Stomach (tissue), 19 donors: ENCODE measurements at places on chromosomes 16 and 17. TPM values are rescaled to one million over a fixed set of nuclear protein-coding genes. Genes with fewer than 3 reads are reported as not detected.

PDILT gene
- not detected for total RNA-seq

NUTF2 gene
- total RNA-seq = 56.4 TPM

CCDC200 gene
- total RNA-seq = not detected

OR4D1 gene
- total RNA-seq = not detected

SRL gene
- not detected for total RNA-seq

HOXB6 gene
- total RNA-seq = 18.0 TPM

SHCBP1 gene
- total RNA-seq = 9.4 TPM

RAB34 gene
- 95.5 TPM for total RNA-seq

PRAC1 gene
- not detected for total RNA-seq

ACE gene
- total RNA-seq = 5.3 TPM

SPG7 gene
- 150 TPM for total RNA-seq

CASKIN1 gene
- not detected for total RNA-seq

TMEM114 gene
- not detected for total RNA-seq

- DNase-seq = peak; percentile 73
Measured at GRCh38 chr17:21376081-21376758, at the start of gene KCNJ12. KCNJ12 (plus strand) TSS chr17:21376357; CDS start chr17:21415343, 38,986 bp downstream.

GRCh38 chr17:57447990-57448758 lies 191.9 kb downstream of the MSI2 start:
- no peak for DNase-seq

- DNase-seq = no peak
Measured at GRCh38 chr17:79558091-79558900, 52.6 kb downstream of the RBFOX3 start.

DNA sequence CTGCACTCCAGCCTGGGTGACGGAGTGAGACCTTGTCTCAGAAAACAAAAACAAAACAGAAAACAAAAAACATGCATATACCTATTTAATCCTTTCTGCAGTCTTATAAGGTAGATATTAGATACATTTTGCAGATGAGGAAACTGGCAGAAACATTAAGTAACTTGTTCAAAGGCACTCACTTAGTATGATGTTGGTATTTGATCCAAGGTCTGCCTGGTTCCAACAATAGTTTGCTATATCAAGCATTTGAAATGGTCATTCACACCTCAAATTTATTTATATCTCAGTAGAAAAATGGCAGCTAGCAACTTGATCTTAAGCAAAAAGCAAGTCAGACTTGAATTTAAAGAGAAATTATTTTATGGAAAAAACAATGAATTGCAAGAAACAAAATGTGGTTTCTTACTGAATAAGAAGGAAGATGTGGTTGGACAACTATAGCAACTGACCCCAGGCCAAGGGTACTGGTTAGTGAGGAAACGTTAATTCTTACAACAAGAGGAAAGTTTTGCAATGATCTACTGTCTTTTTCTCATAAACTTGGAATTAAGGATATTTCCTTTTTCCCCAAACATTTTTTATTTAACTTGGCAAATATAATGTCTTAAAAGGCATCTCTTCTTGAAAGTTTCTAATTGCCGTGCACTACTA lies 19.7 kb downstream of the DHRS7B start:
- no peak for DNase-seq

DNA sequence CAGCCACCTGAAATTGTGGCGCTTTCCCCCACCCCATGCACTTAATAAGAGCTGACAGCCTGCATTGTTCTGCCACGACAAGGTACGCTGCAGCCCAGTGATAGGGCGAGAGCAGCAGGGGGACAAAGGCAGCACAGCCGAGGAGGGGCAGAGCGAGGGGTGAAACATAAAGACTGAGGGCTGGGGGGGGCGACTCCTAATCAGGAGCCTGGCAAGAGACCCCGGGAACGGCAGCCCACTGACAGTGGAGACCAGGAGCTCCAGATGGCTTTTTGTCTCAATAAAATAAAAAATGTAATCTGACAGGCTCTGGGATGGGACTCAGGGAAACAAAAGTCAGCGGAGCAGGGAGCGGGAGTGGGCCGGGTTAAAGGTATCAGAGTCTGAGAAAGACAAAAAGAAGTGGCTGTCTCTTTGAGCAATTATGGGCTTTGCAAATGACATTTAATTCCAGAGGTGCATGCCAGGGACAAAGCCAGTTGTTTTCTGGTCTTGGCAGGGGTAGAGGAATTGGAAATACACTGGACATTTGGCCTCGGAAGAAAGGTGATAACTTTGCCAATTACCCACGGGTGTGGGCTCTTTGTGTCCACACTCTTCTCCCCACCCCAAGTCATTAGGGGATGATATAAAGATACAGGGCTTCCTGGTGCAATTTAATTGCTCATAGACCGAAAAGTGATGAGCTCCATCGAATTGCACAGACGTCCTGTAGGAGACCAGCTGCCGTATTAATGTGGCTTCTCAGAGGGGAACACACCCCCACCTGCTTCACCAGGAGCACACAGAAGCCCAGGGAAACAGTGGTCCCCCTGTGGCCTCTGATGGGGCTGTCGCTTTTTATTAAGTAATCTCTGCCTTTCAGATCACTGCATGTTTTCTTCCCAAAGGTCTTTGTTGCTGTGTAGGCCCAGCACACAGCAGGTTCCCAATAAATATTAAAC lies 17.6 kb upstream of the CCDC182 start:
- no peak for DNase-seq

DNA sequence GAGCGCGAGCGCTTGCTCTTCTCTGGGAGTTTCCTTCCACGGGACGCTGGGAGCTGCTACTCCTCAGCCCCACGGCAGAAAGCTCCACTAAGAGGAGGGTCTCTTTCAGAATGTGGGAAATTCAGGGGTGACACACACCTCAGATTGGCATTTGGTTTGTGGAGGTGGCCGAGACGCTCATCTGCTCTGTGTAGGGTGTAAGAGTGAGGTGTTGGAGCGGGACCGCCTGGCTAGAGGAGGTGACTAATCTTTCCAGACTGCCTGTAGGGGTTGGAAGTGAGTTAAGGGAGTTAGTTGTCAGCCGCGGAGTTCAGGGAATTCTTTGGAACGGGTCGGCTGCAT lies 735 bp downstream of the PSMD11 start:
- DNase-seq = peak; percentile 28

DNA sequence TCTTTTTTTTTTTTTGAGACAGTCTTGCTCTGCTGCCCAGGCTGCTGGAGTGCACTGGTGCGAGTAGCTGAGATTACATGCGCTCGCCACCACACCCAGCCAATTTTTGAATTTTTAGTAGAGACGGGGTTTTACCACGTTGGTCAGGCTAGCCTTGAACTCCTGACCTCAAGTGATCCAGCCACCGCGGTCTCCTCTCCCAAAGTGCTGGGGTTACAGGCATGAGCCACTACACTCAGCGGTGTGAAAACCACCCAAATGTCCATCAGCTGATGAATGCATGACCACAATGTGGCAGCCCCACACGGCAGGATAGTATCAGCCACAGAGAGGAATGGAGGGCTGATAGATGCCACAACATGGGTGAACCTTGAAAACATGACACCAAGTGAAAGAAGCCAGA lies 2.1 kb downstream of the P2RX5 start:
- DNase-seq = no peak

- DNase-seq = no peak
Measured at GRCh38 chr16:65195998-65196397, 74.1 kb upstream of the CDH11 start.

- no peak for DNase-seq
Measured at GRCh38 chr16:892536-893255, 78.1 kb downstream of the LMF1 start.

DNA sequence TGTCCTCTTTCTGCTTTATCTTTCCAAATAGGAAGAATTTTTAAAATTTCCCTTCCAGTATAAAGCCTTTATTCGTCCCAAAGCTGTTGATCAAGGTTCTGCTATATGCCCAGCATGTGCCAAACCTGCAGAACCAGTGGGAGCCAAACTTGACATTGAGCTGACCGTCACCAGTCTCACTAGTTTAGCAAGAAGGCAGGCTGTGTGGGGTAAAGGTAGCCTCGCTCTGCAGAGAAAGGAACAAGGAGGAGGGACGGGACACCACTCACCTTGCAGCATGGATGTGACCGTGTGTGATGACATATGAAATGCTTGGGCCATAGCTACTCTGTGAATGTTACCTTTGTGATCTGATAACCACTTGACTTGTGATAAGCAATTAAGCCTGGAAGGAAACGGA lies 392.2 kb downstream of the CPPED1 start:
- no peak for DNase-seq

DNA sequence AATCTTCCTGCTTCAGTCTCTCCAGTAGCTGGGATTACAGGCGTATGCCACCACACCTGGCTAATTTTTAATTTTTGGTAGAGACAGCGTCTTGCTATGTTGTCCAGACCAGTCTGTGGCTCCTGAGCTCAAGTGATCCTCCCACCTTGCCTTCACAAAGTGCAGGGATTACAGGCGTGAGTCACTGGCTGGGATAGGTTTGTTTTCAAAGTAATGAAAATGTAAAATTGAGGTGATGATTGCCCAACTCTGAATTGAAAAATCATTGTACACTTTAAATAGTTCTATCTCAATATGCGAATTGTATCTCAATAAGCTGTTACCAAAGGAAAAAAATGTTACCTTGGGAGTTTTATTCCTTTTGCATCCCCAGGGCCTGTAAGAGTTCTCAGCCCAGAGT lies 1.2 kb upstream of the AMFR start:
- peak; percentile 25 for DNase-seq

GRCh38 chr17:18257268-18257981 lies 1.1 kb downstream of the FLII start:
- DNase-seq = peak; percentile 79

DNA sequence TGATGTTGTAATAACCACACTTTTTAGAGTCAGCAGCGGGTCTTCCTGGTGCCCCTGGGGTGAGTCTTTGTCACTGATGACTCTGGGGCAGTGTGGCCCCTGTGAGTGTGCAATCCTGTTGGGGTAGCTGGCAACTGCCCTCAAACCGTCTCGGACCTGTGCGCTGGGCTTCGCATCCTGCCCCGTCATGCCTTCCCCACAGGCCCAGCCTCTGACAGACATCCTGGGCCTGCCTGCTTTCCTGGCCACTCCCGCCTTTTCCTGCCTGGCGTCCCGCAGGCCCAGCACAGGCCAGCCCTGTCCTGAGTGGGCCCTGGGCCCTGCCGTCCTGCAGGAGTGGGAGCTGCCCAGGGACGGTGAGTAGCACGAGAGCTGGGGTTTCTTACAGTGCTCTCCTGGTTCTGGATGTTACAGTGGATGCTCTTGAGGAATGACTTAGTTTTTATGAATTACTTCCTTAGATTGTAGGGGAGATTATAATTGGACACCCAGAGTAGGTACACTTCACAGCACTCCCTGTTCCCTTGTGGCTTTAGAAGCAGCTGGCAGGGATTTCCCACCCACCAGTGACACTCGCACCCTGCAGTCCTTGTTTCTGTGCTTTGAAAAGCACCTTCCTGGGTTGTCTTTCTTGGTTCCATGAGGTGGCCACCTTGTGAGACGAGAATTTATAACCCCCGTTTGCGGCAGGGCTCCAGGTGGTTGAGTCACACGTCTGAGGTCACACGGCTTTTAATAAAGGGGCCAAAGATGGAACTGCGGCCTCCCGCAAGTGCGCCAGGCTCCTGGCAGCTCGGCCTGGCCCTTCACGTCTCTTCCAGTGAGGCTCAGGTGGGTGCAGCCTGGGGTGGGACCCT lies 50.0 kb upstream of the CAPN15 start:
- DNase-seq = no peak

GRCh38 chr17:58318627-58319172 lies 9.9 kb downstream of the TSPOAP1 start:
- no peak for DNase-seq

- DNase-seq = no peak
Measured at GRCh38 chr16:49622421-49623402, 233.2 kb downstream of the ZNF423 start.

DNA sequence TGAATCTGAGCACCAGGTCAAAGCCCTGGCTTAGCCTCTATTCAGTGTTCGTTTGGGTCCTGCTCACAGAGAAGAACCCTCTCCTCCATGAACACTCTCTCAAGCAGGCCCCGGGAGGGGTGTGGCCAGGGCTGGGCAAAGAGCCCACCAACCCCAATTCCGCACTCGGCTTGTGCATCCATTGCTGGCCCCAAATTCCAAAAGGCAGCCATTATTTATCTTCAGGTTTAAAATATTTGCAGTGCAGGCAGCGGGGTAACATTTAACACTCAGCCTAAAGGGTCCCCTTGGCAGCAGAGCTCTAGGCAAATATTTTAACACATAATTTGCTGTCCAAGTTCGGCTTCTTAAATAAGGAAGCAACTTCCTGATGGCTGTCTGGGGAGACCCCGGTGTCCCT lies 115.7 kb downstream of the ZNF423 start:
- DNase-seq = peak; percentile 77

GRCh38 chr16:85416228-85417109 lies 196.7 kb upstream of the GSE1 start:
- DNase-seq = peak; percentile 88

DNA sequence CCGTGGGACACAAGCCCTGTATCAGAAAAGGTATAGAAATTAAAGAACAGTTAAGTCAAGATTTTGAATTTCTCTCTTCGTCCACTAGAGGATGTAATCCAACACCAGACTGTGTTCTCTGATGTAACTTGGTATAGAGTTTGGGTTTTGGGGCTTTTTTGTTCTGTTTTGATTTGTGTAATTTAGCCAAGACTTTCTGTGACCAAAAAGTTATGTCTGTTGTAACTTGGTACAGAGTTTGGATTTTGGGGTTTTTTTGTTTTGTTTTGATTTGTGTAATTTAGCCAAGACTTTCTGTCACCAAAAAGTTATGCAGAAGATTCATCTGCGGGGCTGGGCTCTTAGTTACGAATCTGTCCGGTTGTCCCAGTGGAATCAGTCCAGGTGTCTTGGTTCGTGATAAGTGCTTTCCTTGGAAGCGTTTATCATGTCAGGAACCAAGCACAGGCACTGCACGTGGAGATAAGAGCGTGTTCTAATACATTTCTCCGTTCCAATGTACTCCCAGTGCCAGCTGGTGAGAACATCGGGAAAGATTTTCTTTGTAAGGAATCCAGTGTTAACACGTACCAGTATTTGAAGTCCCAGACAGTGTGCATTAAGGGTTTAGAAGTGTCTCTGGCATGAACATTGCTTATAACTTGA lies 44.1 kb upstream of the SEC14L1 start:
- peak; percentile 71 for DNase-seq

GRCh38 chr16:72664056-72664508 lies 383.8 kb downstream of the ZFHX3 start:
- no peak for DNase-seq
